ENCODE measurements at places on chromosomes 11 and 22. TPM values are rescaled to one million over a fixed set of nuclear protein-coding genes. Genes with fewer than 3 reads are reported as not detected.

DNA sequence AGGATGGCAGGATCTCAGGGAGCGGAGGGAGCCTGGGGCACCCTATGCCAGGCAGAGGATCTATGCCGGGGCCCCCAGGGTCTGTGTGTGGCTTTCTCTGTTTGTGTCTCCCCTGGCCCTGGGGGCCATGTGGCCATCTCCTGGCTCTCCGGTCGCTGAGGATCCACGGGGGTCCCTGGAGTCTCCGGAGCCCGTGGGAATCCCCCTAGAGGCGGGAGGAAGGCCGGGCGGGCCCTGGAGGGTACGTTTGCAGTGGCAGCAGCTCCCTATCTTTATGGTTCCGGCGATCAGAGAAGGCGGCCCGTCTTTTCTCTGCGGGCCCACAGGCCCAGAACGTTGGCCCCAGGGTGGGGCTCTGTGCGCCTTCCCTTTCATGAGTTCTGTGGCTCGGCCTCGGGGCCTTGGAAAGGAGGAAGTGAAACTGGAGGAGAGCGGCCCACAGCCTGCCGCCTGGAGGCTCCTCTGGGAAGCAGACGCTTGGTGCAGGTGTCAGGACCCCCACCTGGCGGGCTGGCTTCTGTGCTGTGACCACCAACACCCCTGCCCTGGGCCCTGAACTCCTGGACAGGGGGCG is 82.1 kb downstream of the KCNQ1 start:
- DNase-seq = no peak

The BARX2 gene
- 0.17 TPM for polyA plus RNA-seq

The PNPLA3 gene
- polyA plus RNA-seq = 4.8 TPM

- DNase-seq = no peak
These were observed 55.1 kb upstream of the SPATA19 start for GRCh38 chr11:133900176-133901105.

DNA sequence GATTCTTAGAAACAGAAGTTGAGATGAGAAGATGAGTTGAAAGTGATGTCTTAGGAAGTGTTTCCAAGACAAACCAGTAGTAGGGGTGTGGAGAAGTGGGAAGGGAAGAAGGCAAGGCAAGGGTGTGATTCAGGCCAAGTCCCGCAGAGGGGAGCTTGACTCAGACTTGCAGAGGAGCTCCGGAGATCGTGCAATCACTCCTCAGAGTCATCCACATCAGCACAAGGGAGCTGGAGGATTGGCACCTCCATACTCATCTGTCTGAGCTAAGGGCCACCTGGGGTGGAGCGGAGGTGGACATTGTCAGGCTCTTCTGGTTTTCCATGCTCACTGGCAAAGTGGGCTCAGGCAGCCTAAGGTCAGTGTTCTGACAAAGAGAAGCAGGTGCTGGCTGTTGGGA is 44.4 kb downstream of the CHRDL2 start:
- no peak for DNase-seq

DNA sequence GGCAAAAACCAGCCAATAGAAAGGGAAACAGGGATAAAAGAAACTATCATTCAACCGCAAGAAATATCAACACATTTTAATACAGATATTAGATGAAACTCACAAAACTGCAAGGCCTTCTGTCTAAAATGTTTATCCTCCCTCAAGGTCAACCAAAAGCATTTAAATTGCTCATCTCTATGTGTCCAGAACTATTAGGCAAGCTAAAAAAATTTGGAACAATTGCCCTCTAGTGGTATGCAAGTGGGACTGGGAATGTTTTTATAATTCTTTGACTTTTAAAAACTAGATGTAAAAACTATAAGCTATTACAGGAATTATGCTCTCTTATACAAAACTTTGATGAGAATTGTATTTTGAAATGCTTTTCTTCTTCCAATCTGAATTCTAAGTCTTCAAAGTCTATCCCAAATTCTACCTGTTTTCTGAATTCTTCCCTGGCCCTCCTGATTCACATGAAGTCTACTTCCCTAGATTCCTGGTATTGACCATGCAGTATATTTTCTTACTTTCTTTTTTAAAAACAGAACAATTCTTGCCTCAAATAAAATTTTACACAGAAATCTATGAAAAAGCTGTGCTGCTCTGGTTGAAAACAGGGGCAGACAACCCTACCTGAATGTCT is 4.9 kb downstream of the CWC15 start:
- peak; percentile 34 for DNase-seq

The ADORA2A gene
- 8.0 TPM for polyA plus RNA-seq

The OR8D1 gene
- not detected for polyA plus RNA-seq

- DNase-seq = no peak
These were observed at the start of gene FXYD2 for GRCh38 chr11:117824571-117825537. Gene FXYD2, minus strand, starts transcription at chr11:117824744. Its CDS starts 66 bp downstream, at chr11:117824678.

The APOC3 gene
- polyA plus RNA-seq = not detected

The FXYD2 gene
- polyA plus RNA-seq = 0.63 TPM

GRCh38 chr22:24406322-24407277 is 20.8 kb upstream of the ADORA2A start:
- DNase-seq = no peak

The FAM83F gene
- polyA plus RNA-seq = 10.8 TPM

GRCh38 chr11:12526789-12527188 is 147.4 kb upstream of the TEAD1 start:
- no peak for DNase-seq

- DNase-seq = peak; percentile 47
These were observed 87.1 kb downstream of the ADAMTS15 start for GRCh38 chr11:130535520-130535919.

DNA sequence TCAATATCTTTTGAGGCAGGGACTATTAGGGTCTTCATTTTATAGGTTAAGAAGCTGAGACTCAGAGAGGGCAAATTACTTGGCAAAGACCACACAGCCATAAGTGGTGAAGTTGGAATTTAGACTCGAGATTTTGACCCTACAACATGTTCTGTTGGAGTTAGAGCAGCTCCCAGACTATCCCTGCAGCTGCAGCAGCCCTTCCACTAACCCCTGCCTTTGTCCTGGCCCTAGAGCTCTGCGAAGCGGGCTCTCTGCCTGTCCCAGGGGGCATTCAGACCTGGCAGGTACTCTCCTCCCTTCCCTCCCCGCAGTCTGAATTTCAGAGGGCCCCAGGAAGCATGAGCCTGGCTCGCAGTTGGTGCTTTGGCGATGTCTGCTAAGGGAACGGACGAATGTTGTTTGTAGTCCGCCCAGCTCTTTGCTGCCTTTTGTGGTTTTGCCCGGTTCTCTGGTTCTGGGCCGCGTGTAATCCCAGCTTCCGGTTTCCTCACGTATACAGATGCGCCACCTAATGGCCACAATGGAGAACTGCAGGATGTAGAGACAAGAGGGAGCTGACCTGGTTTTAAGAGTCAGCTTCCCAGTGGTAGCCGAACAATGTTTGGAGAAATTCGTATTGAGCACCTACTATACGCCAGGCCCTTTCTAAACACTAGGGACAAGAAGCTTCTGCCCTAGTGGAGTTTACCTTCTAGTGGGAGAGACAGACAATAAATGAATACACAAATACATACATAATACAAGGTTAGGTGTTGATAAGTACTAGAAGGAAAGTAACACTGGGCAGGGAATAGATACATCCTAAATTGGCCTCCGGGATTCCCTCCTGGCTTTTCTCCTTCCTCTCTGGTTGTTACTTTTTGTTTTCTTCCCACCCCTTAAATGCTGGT is 125.2 kb downstream of the ST3GAL4 start:
- peak; percentile 84 for DNase-seq

The SLC25A45 gene
- polyA plus RNA-seq = 4.0 TPM

- DNase-seq = peak; percentile 84
These were observed 53.0 kb downstream of the CTSC start for GRCh38 chr11:88284336-88285050.

- no peak for DNase-seq
These were observed 101.6 kb downstream of the SWAP70 start for GRCh38 chr11:9765320-9766101.

The GPHA2 gene
- not detected for polyA plus RNA-seq

The DTX4 gene
- 5.2 TPM for polyA plus RNA-seq

- no peak for DNase-seq
These were observed 110.3 kb downstream of the DSCAML1 start for GRCh38 chr11:117686711-117687110.

DNA sequence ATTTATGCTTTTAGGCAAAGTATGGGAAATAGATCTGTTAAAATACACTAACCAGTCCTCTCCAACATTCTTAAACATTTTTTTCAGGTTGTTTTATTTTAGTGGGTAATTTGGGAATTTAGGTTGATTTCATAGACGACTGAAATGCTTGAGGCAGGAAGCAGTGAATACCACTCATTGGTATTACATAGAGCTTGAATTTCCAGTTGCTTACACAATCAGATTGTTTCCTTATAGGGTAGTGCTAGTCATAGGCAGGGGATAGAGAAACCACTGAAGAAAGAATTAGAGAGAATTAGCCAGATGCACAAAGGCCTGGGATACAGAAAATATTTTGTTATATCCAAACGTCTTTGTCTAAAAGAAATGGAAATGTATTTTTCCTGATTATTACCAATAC is 23.9 kb upstream of the LYVE1 start:
- no peak for DNase-seq

GRCh38 chr11:83840326-83840725 is 554.2 kb upstream of the CCDC90B start:
- DNase-seq = no peak

The RHOD gene
- polyA plus RNA-seq = 1.7 TPM

The OMP gene
- polyA plus RNA-seq = not detected

GRCh38 chr11:8387141-8387540 is 123.5 kb upstream of the LMO1 start:
- DNase-seq = no peak

The ZNF215 gene
- not detected for polyA plus RNA-seq

The CARD18 gene
- polyA plus RNA-seq = not detected

GRCh38 chr11:2892215-2892966 is 6.8 kb upstream of the CDKN1C start:
- DNase-seq = peak; percentile 82

The OR4D5 gene
- polyA plus RNA-seq = not detected

DNA sequence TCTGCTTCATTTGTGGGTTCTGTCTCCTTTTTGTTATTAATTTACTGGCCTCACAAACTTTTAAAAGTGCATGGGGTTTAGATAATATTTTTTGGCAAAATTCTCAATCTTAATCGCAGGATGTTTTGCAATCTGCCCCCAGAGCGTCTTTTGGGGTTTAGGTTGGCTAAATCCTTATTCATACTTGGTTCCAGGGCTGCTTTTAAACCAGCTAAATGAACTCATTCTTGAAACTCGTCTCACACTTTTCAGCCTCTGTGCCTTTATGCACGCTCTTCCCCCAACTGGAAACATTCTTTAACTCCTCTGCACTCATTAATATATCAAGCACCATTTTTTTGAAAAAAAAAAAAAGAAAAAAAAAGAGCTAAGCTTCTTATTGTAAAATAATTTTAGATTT is 131.7 kb downstream of the KIF18A start:
- no peak for DNase-seq

GRCh38 chr22:45190202-45190872 is 26.6 kb downstream of the NUP50 start:
- DNase-seq = no peak

DNA sequence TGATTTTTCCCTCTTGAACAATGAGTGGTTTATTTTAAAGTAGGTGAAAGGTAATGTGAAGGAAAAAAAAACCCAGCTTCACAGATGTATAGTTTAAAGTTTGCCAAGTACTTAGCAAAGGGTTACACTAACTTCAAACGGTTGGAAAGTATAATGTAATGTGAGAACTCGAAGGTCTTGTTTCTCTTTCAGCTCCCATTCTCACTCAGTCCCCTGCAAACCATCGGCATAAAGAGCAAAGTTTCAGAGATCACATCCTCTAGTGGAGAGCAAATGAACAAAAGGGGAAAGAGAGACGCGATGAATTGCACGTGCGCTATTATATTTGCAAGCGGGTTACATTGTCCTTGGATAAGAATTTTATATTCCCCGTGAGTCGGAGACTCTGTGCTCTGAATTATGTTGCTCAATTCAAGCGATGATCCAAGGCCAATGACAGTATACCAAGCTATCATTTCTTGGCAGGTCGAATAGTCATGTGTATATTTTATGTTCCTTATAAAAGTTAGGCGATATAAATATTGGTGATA is 37.6 kb upstream of the BIRC3 start:
- DNase-seq = no peak

The PAMR1 gene
- polyA plus RNA-seq = 17.5 TPM
